ENCODE measurements at places on chromosomes 2 and 18.

DNA sequence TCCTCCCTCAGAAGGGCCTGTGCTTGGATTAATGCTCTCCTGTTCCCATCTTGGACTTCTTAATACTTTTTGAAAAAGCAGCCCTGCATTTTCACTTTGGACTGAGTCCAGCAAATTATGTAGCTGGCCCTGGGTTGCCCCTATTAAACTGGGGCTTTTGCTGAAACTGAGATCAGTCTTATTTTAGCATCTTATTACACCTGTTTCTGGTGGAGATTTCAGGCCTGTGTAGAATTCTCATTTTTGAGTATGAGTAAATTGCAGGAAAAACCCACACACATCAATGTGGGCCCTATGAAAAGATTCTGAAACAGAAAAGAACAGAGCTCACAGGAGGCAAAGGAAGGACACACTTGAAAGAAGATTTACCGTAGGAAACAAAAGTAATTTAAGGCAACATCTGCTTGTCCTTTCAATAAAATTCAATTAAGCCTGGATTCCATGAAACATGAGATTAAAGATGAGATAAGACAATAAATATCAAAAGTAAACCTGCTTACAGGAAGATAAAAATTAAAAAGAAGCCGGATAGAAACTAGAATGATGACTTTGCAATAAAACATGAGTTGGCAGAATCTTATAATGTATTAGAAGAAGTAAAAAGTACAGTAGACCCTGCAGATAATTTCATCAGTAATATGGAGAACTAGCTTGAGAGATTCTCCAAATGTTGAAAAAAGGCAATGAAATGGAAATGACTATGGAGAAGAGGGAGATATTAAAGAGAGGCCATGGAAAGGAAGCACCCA, 90.7 kb upstream of the GCFC2 start:
- DNase-seq: no peak

DNA sequence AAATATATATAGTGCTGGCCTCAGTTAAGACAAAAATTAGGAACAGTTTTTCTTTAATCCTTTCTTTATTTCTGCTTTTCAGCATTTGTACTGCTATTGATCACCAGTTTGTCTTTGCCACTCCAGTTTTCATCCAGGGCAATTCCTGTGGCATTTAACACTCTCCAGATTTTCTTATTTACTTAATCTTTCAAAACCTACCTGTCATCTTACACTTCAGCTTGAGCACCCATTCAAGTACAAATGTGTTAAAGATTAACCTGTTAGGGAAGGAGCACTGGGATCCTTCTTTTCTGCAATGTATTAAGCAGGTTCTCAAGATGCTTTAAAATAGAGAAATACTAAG, 101.8 kb upstream of the SCN1A start:
- no peak for DNase-seq

DNA sequence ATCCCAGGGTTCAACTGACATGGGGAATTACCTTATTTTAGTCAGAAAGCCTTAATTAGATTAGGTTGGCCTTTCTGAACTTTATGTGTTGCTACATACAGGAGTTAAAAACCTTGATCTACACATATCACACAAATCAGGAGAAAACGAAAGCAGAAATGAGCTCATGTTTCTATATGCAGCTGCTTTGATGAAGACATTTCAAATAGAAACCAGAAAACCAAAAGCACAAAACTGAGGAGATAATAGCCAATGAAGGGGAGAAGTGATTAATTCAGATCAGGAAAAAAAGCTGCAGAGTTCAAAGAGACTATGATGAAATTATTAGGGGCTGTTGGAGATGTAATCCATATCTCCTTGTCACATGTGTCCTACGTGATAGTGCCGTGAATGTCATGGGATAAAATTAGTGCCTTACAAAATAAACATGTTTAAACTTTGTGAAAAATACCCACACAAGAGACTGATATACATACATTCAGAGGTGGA, 255.0 kb downstream of the CAMKMT start:
- no peak for DNase-seq

DNA sequence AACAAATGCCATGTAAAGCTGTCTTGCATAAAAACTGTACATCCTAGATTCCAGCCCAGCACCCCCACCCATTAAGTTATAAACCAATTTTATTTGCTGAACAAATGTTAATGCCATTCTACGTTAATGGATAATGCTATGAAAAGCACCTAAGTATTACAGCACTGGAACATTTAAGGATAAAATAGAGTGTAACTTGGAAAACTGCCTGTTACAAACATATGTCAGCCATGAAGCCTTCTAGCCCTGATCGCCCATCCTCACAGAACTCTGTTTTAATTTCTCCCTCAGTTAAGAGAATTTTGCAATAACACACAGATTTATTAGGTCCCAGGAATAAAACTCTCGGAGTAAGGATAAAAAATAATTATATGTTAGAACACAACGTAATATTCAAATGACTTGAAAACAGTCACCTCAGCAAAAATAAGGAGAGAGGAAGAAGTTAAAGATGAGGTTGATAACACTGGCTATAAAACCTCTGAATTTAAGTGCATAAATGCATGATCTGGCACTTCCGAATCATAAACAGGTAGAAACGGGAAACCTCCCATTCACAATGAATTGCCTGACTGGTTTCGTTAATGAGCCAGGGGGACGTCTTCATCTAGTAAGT, 308.7 kb downstream of the AFF3 start:
- DNase-seq: no peak

DNA sequence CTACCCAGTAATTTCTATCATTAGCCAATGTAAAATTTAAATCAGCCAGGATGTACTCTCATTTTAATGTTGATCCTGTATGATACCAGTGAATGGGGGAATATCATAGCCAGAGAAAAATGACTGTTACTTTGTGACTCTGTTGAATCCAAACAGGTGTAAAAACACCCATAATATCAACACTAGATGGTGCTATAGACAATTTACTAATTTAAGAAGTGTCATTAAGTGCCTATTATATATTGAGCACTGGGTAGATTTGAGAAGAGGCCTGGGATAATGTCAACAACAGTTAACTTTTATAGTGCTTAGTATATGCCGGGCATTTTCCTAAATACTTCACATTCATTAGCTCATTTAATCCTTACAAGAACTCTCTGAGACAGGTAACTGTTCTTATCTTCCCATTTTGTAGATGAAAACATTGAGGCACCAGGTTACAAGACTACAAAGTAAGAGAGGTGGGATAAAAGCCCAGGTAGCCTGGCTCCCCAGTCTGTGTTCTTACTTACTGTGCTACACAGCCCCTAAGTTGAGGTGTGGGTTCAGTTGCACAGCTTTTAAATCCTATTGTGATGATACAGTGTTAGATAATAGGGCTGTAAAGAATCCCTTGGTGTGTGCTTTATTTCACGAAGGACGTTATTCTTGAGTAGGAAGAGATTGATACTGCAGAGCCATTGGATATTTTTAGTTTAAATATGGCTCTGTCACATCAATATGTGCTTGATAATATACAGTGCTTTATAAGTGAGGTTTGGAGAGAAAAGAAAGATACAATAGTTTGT, 325.5 kb downstream of the AGPS start:
- DNase-seq: no peak

- DNase-seq: no peak
These were observed 73.3 kb upstream of the L3MBTL4 start for GRCh38 chr18:6487968-6488367.

GRCh38 chr2:207681431-207681830, 30.0 kb upstream of the CCNYL1 start:
- no peak for DNase-seq

DNA sequence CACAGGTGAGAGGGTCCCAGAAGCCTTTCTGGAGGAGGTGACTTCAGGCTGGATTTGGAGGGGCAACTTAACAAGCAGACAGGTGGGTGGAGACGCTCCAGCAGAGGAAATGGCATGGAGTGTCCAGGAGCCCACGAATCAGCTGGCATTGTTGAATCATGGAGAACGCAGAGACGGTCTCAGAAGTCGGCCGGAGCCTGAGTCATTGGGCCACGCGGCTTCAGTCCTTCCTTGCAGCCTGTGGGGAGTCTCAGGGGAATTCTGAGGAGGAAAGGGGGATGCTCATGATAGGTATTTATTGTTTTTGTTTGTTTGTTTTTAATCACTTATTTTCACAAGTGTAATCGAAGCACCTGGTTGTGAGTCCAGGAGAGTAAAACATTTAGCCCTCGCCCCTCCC, 184.6 kb upstream of the HDAC4 start:
- DNase-seq: no peak

- DNase-seq: no peak
These were observed 161.5 kb downstream of the PHLPP1 start for GRCh38 chr18:62876828-62877227.

DNA sequence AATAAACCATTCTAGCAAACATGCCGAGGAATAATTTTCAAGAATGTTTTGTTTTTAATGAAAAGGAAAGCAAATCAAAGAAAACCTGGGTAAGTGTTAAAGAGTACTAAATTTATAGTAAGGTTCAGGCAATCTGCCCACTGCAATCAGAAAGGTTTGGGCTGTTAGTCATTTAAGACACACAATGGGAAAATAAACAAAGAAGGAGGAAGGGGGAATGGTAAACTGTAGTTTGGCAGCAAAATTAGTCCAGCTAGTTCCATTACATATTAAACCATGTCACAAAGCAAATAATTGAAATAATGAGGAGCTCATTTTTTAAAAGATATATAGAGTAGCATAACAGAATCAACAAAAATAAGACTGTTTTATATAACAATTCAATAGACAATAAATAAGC, 87.5 kb upstream of the COPS8 start:
- DNase-seq: no peak

Data from activated gamma-delta T cell (primary cell).